Suprapubic skin (tissue), 4 donors: ENCODE measurements at places on chromosomes 2 and 18. TPM values are rescaled to one million over a fixed set of nuclear protein-coding genes. Genes with fewer than 3 reads are reported as not detected.

DNA sequence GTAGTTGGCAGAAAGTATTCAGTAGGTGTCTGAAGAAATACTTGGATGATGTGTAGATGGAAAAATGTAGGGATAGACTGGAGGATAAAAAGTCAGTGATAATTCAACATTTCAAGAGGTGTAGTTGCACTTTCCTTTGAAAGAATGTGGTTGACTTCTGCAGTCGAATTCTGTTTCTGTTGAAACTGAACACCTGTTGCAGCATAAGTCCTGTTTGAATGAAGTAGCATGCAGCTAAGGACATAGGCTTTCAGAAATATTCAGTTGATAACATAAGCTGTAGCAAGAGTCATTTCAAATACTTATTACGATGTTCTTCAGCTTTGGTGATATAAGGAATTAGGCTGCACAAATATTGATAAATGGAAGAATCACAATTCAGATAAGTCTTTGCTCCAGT, 337.9 kb upstream of the LRRTM1 start:
- DNase-seq: no peak
- H3K27ac ChIP-seq: no peak overlapping the region
- no peaks in the 10 kb centered on the region for H3K4me1 ChIP-seq
- no peak overlapping the region for H3K4me3 ChIP-seq
- no peaks in the 10 kb centered on the region for H3K36me3 ChIP-seq
- H3K27me3 ChIP-seq: no peaks in the 10 kb centered on the region

- no peak overlapping the region for H3K27ac ChIP-seq
- H3K27me3 ChIP-seq: no peaks in the 10 kb centered on the region
- no peaks in the 10 kb centered on the region for H3K36me3 ChIP-seq
- no peaks in the 10 kb centered on the region for H3K4me1 ChIP-seq
Observed at GRCh38 chr2:113686537-113686936, 59.5 kb downstream of the RABL2A start.

DNA sequence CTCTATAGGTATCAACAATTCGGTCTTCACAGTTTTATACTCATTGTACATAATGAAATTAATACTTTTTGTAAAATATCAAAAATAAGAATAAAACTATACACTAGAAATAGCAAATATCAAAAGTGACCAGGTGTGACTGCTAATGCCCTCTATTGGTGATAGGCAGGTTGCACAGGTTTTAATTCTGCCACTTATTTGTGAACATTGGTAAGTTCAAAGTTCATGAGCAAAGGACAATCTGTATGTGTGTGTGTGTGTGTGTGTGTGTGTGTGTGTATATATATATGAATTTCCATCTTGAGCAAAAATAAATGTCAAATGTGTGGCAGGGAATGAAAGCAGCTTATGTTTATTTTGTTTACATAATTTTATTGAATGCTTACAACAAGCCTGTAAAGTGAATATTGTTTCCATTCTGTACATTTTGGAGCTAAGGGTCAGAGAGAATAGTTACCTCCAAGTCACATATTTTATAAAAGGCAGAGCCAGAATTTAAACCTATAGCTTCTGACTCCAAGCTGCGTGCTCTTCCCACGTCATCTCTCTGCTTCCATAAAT, 537.4 kb downstream of the CPS1 start:
- no peak overlapping the region for H3K27ac ChIP-seq
- no peaks in the 10 kb centered on the region for H3K4me1 ChIP-seq
- H3K36me3 ChIP-seq: no peaks in the 10 kb centered on the region
- no peak for DNase-seq

DNA sequence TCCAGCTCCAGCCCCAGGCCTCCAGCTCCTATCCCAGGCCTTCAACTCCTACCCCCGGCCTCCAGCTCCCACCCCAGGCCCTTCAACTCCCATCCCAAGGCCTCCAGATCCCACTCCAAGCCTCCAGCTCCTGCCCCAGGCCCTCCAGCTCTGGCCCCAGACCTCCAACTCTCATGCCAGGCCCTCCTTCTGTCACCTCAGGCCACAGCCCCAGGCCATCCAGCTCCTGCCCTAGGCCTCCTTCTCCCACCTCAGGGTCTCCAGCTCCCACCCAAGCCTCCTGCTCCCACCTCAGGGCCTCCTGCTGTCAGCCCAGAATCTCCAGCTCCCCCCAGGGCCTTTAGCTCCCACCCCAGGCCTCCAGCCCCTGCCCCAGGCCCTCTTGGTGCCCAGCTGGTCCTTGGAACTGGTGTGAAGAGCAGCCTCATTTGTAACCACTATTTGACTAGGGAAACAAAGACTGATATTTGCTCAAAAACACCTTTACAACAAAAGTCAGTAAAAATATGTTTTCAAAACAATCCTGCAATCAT, 67.8 kb upstream of the SALL3 start:
- no peak overlapping the region for H3K4me3 ChIP-seq
- no peaks in the 10 kb centered on the region for H3K4me1 ChIP-seq
- no peak overlapping the region for H3K27ac ChIP-seq
- peaks cover 11% of the 10 kb centered on the region for H3K27me3 ChIP-seq

- peaks cover 40% of the 10 kb centered on the region for H3K36me3 ChIP-seq
- H3K4me3 ChIP-seq: no peak overlapping the region
- DNase-seq: peak; percentile 44
- H3K4me1 ChIP-seq: no peaks in the 10 kb centered on the region
- no peaks in the 10 kb centered on the region for H3K27me3 ChIP-seq
Observed at GRCh38 chr2:239169311-239170048, 231.3 kb downstream of the HDAC4 start.

The KCNF1 gene
- total RNA-seq: not detected

GRCh38 chr2:17355608-17356329, 162.5 kb downstream of the RAD51AP2 start:
- H3K27me3 ChIP-seq: no peaks in the 10 kb centered on the region
- no peaks in the 10 kb centered on the region for H3K4me1 ChIP-seq
- H3K4me3 ChIP-seq: no peak overlapping the region
- DNase-seq: no peak
- no peak overlapping the region for H3K27ac ChIP-seq

The CRYGC gene
- not detected for total RNA-seq

DNA sequence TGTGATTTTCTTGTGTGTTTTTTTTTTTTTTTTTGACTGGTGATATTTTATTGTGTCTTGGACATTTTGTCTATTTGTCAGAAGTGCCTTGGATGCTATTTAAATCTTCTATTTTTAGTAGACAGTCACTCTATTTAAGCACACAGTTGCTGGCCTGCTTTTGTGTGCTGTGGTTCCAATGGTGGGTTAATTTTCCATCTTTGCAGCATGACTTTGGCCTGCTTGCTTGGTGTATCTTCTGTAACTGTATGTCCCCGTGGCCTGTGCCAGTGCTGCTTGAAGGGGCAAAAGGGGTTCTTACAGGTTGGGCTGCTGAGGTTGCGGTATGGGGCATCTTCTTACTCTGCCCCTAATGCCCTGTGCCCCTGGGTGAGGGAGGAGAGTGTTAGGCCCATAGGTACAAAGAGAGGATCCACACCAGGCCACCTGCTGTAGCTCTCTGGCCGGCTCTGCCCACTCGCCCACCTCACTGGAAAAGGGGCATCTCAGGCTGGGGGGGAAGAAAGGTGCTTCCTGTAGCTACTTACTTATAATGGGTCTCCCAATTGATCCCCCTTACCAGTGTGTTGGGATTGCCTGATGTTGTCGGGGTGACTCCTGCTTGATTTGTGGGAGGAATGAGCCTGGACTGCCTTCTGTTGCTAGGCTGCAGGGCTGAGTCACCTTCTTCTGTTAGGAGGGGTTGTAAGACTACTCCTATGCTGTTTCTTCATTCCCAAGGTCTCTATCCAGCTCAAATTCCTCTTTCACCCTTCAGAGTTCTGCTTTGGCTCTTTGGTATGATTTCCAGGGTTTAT, 490.0 kb upstream of the HS6ST1 start:
- peak overlapping the region; percentile 7 for H3K27ac ChIP-seq
- no peak for DNase-seq
- H3K36me3 ChIP-seq: no peaks in the 10 kb centered on the region
- no peak overlapping the region for H3K4me3 ChIP-seq
- H3K27me3 ChIP-seq: no peaks in the 10 kb centered on the region
- H3K4me1 ChIP-seq: peaks cover 7% of the 10 kb centered on the region

- H3K27me3 ChIP-seq: peaks cover 31% of the 10 kb centered on the region
- no peak for DNase-seq
- no peaks in the 10 kb centered on the region for H3K36me3 ChIP-seq
- H3K27ac ChIP-seq: no peak overlapping the region
Observed at GRCh38 chr2:11659851-11660250, 10.1 kb downstream of the NTSR2 start.

DNA sequence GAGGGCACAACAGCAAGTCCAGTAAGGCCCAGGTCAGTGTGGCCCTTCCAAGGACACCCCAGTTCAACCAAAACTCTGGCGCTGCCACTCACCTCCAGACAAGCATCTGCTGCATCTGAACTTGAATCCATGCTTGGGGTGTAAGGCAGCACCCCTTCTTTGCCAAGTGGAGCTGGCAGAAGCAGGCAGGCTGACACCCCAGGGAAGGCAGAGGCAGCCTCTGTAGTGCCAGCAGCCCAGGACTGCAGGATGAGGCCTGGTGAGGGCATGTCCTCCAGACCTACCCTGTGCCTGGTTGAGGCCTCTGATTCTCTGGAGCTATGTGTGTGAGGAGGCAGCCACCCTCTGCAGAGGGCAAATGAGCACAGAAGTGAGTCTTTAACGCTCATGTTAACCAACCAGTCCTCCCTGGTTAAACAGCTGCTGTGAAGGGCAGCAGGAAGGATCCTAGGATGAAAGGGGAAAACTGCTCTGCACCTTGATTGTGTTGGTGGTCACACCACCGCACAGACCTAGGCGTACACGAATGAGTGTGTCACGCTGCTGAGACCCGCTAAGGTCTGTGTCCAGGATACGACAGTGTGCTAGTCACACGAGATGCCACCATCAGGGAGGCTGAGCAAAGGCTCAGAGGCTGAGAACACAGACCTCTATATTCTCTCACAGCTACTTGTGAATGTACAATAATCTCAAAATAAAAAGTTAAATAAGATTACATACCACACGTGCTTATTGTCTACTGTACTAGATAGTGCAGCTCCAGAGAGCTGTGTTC, 2.2 kb downstream of the PARD6G start:
- H3K4me3 ChIP-seq: peak overlapping the region; percentile 94
- DNase-seq: no peak
- H3K27me3 ChIP-seq: no peaks in the 10 kb centered on the region
- H3K27ac ChIP-seq: peak overlapping the region; percentile 97
- H3K36me3 ChIP-seq: no peaks in the 10 kb centered on the region

DNA sequence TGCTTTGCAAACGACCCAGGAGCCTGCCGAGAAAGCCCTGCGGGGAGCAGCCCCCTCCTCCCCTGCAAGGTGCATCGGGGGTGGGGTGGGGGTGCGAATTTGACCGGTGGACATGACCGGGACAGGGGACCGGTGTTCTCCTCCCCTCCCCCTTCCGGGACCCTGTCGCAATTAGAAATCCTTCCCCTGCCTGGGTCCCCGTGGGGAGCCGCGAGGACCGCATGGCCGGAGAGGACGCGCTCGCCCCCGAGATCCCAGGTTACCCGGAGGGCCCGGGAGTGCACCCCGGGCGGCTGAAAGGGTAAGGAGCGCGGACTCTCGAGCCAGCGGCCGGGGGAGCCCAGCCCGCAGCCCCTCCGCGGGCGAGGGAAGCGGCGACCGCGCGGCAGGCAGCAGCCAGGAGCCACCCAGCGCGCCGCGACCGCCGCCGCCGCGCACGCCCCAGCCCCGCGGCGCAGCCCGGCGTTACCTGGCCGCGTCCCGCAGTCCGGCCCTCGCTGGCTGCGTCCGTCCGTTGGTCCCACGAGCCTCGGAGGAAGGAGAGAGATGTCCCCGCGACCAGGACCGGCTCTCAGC, 482 bp downstream of the DLGAP1 start:
- no peak for DNase-seq
- H3K36me3 ChIP-seq: no peaks in the 10 kb centered on the region
- peaks cover 17% of the 10 kb centered on the region for H3K4me1 ChIP-seq
- H3K27ac ChIP-seq: no peak overlapping the region

The TMEM200C gene
- total RNA-seq: 1.4 TPM

DNA sequence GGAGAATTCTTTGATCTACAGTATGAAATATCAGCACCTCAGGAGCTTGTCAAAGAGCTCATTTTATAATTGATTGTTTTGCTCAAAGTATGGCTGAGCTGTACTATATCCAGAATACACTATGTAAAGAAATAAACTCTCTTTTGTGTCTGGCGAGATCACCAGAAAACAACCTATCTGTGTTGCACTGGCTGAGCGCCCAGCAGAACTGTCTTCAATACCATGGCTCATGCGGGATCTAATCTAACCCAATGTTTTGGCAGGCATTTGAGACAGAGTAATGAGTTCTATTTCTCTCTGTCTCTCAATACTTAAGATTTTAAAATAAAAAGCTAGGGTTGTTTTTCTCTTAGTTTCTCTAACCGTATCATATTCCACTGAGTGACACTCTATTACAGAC, 192.4 kb downstream of the L3MBTL4 start:
- no peak overlapping the region for H3K4me3 ChIP-seq
- H3K27ac ChIP-seq: no peak overlapping the region
- peaks cover 4% of the 10 kb centered on the region for H3K36me3 ChIP-seq
- no peaks in the 10 kb centered on the region for H3K27me3 ChIP-seq
- H3K4me1 ChIP-seq: no peaks in the 10 kb centered on the region
- no peak for DNase-seq

GRCh38 chr2:43634604-43635306, 2.3 kb upstream of the PLEKHH2 start:
- no peak overlapping the region for H3K27ac ChIP-seq
- no peaks in the 10 kb centered on the region for H3K36me3 ChIP-seq
- H3K4me3 ChIP-seq: no peak overlapping the region
- peaks cover 22% of the 10 kb centered on the region for H3K4me1 ChIP-seq

GRCh38 chr2:240927390-240927781, 21.2 kb downstream of the CROCC2 start:
- peaks cover 3% of the 10 kb centered on the region for H3K27me3 ChIP-seq
- DNase-seq: no peak
- peaks cover 6% of the 10 kb centered on the region for H3K4me1 ChIP-seq
- no peaks in the 10 kb centered on the region for H3K36me3 ChIP-seq
- no peak overlapping the region for H3K27ac ChIP-seq
- H3K4me3 ChIP-seq: no peak overlapping the region

The CXCR1 gene
- 1.0 TPM for total RNA-seq

GRCh38 chr2:71576541-71576940, 123.2 kb downstream of the DYSF start:
- no peak overlapping the region for H3K4me3 ChIP-seq
- DNase-seq: no peak
- H3K4me1 ChIP-seq: peaks cover 9% of the 10 kb centered on the region
- H3K36me3 ChIP-seq: no peaks in the 10 kb centered on the region
- H3K27me3 ChIP-seq: no peaks in the 10 kb centered on the region
- H3K27ac ChIP-seq: no peak overlapping the region

- no peaks in the 10 kb centered on the region for H3K36me3 ChIP-seq
- peaks cover 3% of the 10 kb centered on the region for H3K4me1 ChIP-seq
- H3K27me3 ChIP-seq: no peaks in the 10 kb centered on the region
- no peak for DNase-seq
Observed at GRCh38 chr2:180625006-180625844, 355.2 kb upstream of the UBE2E3 start.

- no peaks in the 10 kb centered on the region for H3K4me1 ChIP-seq
- no peak for DNase-seq
- H3K27me3 ChIP-seq: no peaks in the 10 kb centered on the region
- H3K4me3 ChIP-seq: no peak overlapping the region
Observed at GRCh38 chr2:159840616-159841015, 42.6 kb upstream of the CD302 start.
